ENCODE measurements at places on chromosomes 1 and 21.

DNA sequence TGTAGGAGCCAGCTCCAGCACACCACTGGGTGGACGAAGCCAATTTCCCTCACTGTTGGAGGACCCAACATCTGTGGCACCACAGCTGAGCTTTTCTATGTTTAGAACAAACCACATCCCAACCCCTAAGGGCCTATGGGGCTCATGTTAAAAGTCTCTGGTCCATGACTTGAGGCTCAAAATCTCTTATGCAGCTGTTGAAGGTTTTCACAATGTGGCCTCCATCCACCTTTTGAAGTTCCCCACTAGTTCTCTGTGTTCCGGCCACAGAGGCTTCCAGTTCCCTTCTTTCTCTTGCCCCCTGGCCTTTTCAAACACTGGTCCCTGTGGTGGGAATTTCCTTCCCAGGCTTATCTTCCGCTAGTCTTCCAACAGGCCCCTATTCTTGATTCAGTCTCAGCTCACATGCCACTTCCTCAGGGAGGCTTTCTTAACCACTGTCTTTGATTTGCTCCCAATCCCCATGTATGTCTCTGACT, 3.9 kb upstream of the IFNLR1 start:
- DNase-seq = no peak

- DNase-seq = peak; percentile 53
These were observed at the start of gene ATP13A2 for GRCh38 chr1:17011439-17012307. Gene ATP13A2 (minus strand): TSS chr1:17011928. CDS start chr1:17011738, 190 bp downstream.

- DNase-seq = no peak
These were observed 21.3 kb upstream of the A3GALT2 start for GRCh38 chr1:33342041-33342723.

DNA sequence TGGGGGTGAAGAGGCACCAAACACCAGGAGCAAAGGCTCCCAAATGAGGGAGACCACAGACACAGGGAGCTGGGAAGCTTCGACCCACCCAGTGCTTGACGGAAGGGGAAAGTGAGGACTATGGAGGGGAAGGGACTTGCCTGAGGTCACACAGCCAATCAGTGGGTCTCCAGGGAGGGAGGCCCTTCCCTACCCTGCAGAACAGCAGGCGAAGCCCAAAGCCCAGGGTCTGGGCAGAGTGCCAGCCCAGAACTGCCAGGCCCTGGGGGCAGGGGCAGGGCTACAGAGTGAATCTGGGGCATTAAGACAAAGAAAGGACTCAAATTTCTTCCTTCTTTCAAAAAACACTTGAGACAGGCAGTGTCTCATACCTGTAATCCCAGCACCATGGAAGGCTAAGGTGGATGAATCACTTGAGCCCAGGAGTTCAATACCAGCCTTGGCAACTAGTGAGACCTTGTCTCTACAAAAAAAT, 45.5 kb upstream of the ECE1 start:
- no peak for DNase-seq

- DNase-seq = no peak
These were observed 16.1 kb upstream of the PSMD4 start for GRCh38 chr1:151238467-151238739.

GRCh38 chr21:38249256-38249655, 7.5 kb upstream of the KCNJ15 start:
- DNase-seq = no peak

- DNase-seq = no peak
These were observed 82.6 kb downstream of the TEX35 start for GRCh38 chr1:178595491-178595890.

- peak; percentile 44 for DNase-seq
These were observed 38.5 kb upstream of the TDRD10 start for GRCh38 chr1:154463512-154463990.

Measured in central memory CD8-positive, alpha-beta T cell (primary cell).